ENCODE measurements at places on chromosomes 3 and 15. TPM values are rescaled to one million over a fixed set of nuclear protein-coding genes. Genes with fewer than 3 reads are reported as not detected.

DNA sequence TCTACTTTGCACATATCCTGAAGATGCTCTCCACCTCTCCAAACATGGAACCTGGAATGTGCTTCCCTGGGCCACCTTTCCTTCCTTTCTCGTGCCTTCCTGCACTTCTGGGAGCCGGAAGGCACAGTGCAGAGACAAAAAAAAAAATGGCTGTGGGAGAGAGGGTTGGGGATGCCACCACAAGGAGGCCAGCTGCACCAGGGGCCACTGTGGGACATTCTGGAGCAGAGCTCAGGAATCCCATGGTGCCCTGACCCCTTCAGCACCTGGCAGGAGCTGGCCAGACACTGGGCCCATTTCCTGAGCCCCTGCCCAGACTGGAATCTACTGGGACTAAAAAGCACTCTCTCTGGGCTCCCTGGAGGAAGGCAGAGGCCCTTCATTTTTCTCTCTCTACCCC lies 7.9 kb upstream of the BCL2L10 start:
- peaks cover 5% of the 10 kb centered on the region for H3K36me3 ChIP-seq
- H3K27me3 ChIP-seq: no peaks in the 10 kb centered on the region
- H3K4me3 ChIP-seq: no peak overlapping the region
- DNase-seq: no peak
- H3K27ac ChIP-seq: no peak overlapping the region

GRCh38 chr3:107461721-107462120 lies 61.0 kb upstream of the BBX start:
- no peaks in the 10 kb centered on the region for H3K4me1 ChIP-seq
- no peak for DNase-seq
- no peak overlapping the region for H3K4me3 ChIP-seq
- H3K36me3 ChIP-seq: no peaks in the 10 kb centered on the region
- no peak overlapping the region for H3K27ac ChIP-seq
- H3K27me3 ChIP-seq: no peaks in the 10 kb centered on the region

DNA sequence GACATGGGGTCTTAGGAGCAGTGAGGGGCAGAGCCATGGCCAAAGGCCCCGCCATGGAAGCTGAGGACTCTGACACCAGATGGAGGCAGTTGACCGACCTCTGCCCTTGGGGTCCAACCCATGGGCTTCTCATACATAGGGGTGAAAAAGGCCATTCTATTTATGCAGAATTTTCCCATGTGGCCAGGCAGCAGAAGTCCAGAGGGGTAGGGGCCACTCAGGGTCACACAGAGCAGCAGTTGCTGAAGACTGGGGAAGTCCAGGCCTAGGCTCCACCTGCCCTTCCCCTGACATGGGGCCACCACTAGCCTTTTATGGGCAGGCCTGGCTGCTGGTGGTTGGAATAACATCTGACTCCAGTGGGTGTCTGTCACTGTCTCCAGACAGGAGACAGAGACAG lies 6.4 kb downstream of the PRSS50 start:
- peak; percentile 16 for DNase-seq
- no peaks in the 10 kb centered on the region for H3K4me1 ChIP-seq
- H3K4me3 ChIP-seq: no peak overlapping the region
- no peaks in the 10 kb centered on the region for H3K27me3 ChIP-seq
- no peak overlapping the region for H3K27ac ChIP-seq
- no peaks in the 10 kb centered on the region for H3K36me3 ChIP-seq

DNA sequence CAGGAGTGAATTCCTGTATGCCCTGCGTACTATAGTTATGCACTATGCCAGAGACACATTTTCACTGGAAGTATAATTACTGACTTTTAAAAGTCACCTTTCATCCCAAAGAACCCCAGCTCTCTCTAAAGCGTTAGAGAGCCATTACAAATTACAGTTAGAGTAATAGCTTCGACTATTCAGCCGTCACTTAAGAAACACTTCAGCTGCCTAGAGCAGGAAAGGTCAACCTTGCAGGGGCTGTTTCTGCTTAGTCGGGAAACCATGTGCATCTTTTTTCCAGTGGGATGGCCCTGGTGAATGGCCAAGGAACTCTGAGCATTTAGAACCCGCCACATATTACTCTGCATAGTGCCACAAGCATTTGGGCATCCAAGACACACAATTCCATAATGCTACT lies 235.9 kb downstream of the ARRDC4 start:
- DNase-seq: no peak
- H3K36me3 ChIP-seq: no peaks in the 10 kb centered on the region
- no peaks in the 10 kb centered on the region for H3K4me1 ChIP-seq

DNA sequence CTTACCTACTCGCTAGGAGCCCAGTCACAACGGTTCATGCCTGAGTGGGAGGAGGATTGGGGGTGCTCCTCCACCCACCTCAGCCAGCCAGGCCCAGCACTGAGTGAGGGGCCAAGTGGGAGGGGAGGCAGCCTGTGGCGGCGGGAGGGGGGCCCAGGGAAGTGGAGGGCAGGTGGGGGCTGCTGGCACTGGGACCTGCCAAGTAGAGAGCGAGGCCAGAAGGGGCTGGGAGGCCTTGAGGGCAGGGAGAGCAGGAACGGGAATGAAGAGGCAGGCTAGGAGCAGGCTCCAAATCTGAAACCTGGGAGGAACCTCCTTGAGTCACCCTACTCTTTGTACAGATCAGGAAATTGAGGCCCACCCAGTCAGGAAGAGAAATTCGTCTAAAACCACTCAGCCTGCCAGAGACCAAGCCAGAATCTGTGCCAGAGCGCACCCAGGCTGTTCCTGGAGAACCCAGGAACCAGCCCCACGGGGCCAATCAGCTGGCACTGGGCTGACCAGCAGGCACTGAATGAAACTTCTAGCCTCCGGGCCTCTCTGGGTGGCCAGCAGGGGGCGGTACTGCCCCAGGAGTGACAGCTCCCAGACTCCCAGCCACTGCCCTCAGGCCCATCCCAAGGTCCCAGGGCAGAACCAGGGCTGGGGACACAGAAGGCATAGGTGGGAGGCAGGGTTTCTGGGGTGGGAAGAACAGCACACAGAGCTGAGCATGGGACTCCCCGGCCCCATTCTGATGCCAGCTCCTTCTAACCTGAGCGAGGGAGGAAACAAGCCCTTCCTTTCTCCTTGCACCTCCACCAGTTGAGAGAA lies 14.8 kb upstream of the CYP11A1 start:
- H3K4me3 ChIP-seq: no peak overlapping the region
- H3K27ac ChIP-seq: no peak overlapping the region
- DNase-seq: peak; percentile 91
- no peaks in the 10 kb centered on the region for H3K4me1 ChIP-seq
- no peaks in the 10 kb centered on the region for H3K36me3 ChIP-seq

- H3K27me3 ChIP-seq: no peaks in the 10 kb centered on the region
- H3K27ac ChIP-seq: no peak overlapping the region
- no peak for DNase-seq
- no peak overlapping the region for H3K4me3 ChIP-seq
- no peaks in the 10 kb centered on the region for H3K36me3 ChIP-seq
- no peaks in the 10 kb centered on the region for H3K4me1 ChIP-seq
These were observed 25.9 kb downstream of the CSTA start for GRCh38 chr3:122350814-122351418.

- no peak for DNase-seq
- no peak overlapping the region for H3K4me3 ChIP-seq
- H3K4me1 ChIP-seq: no peaks in the 10 kb centered on the region
These were observed 97.4 kb downstream of the STAC start for GRCh38 chr3:36477655-36478054.

GRCh38 chr3:178419071-178419470 lies 117.2 kb upstream of the KCNMB2 start:
- no peak overlapping the region for H3K4me3 ChIP-seq
- no peaks in the 10 kb centered on the region for H3K27me3 ChIP-seq
- DNase-seq: no peak
- no peaks in the 10 kb centered on the region for H3K4me1 ChIP-seq

DNA sequence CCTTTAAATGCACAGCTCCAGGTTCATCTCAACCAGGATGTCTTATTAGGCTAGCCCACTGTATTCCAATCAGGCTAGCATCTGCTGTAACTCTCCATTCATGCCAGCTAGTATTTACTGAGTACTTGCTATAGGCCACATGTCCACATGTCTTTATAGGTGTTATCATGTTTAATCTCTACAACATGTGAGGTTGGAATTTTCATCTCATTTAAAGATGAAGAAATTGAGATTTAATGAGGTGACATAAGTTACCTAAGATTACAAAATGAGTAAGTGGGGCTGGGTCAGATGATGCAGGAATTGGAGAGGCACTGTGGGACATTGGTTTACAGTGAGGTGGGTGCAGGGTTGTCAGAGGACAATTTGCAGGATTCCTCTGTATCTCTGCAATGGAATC lies 2.9 kb downstream of the IFT122 start:
- no peaks in the 10 kb centered on the region for H3K27me3 ChIP-seq
- H3K36me3 ChIP-seq: no peaks in the 10 kb centered on the region
- no peak overlapping the region for H3K4me3 ChIP-seq

DNA sequence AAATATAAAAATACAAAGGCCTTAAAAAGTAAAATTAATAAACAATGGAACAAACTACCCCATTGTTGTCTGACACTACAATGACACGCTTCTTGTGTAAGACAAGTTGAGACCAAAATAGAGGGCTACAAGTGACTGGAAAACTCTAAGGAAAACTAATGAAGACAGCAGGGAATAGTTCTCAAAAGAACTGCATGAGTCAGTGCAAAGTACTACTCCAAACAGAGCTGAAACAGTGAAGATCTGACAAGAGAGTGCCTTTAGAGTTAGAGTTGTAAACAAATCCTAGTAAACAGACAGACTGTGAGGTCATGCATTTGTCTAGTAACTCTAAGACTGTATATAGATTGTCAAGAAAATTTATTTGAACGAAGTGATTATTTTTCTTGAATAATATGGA lies 233.9 kb downstream of the BBX start:
- H3K4me3 ChIP-seq: no peak overlapping the region
- no peak overlapping the region for H3K27ac ChIP-seq
- DNase-seq: no peak
- H3K36me3 ChIP-seq: no peaks in the 10 kb centered on the region

The STXBP5L gene
- not detected for total RNA-seq

The RTP1 gene
- total RNA-seq: 0.48 TPM

The CD86 gene
- 11.9 TPM for total RNA-seq

Data from aorta (tissue), 5 donors.